ENCODE measurements at places on chromosomes 1 and 21.
A peak's percentile ranks its signal among the peaks of the same experiment; 100 is the strongest.

- no peak for DNase-seq
These were observed 11.8 kb upstream of the RAB3B start for GRCh38 chr1:52002038-52002917.

GRCh38 chr1:223052462-223052861 is 90.6 kb downstream of the TLR5 start:
- DNase-seq = no peak

- no peak for DNase-seq
These were observed 17.3 kb upstream of the TRIM67 start for GRCh38 chr1:231144416-231145193.

DNA sequence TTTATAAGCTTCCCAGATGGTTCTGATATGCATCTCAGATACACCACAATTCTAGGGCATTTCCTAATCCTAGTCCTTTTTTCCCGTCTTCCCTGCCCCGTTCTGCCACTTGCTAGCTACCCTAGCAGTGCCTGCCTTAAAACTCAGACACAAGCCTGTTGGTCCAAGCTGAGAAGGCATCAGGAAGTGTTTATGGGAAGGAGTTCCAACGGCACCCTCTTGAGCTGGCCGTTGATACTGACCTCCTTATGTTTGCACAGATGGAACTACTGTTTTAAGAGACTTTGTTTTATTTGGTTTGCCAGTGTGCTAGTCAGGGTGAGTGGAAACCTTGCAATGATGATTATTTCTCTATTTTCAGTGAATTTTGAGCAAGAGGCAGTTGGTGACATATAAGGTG is 67.2 kb downstream of the UCK2 start:
- DNase-seq = no peak

DNA sequence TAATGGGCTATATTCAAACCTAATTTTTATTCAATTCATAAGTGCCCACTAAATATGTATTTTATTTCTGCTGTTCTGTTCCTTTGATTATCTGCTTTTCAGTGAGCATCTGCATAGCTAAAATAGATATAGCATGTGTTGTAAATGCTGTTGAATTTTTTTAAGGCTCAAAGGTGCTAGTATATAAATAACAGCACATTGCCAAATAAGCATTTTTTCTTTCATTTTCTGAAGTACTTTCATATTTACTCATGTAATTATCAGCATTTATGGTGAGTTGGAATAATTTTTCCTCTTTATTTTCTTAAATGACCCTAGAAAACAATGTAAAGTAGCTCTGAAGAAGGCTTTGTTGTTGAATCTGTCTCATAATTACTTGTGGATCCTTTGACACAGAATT is 69.6 kb upstream of the B3GALT2 start:
- DNase-seq = no peak

- no peak for DNase-seq
These were observed 24.4 kb upstream of the CEP350 start for GRCh38 chr1:179929955-179930798.

DNA sequence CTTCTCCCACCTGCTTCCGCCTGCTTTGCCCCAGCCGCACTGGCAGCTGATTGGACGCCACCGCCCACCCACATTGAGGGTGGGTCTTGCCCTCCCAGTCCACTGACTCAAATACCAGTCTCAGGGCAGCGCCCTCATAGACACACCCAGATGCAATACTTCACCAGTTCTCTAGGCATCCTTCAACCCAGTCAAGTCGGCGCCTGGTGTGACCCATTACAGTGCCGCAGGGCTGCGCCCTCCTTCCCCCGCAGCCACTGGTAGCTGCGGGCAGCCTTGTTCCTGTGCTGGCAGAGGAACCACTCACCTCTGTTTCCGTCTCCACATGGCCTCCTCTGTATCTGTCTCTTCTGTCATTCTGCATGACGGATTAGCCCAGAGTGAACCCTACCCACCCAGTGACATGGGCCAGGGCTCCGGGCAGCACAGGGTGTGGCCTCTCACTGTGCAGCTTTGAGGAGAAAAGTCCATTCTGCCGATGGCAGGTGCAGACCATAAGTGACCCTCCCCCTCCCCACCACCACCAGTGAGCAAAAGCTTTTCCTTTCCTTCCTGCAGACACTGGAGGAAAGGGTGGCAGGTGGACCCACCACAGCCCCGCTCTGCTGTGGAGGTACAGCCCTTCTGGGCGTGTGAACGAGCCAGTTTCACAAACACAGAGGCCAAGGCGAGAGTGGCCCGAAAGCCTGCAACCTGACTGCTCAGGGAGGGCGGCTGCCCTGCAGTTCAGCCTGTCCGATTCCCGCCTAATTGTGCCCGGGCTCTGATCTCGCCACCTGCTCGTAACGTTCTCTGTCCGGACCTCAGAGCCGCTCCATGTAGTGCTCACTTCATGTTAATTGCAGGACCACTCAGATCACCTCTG is 57.1 kb downstream of the FAAP20 start:
- no peak for DNase-seq

GRCh38 chr1:65722461-65722860 is 70.2 kb upstream of the PDE4B start:
- no peak for DNase-seq

DNA sequence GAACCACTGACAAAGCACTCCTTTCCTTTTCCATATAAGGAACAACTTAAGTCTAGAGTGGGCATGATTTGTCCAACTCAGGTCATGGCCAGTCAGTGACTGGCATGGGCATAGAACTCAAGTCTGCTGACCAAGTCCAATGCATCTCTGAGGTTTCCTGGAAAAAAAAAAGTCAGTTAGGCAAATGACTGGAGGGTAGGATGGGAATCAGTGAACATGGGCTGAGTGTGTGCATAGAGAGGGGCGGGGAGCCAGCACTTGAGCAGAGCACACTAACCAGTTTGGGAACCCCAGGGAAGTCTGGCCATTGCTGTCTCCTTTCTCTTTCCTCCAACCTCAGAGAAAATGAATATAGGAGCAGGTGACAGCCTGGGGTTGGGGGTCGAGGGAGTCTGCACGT is 53.6 kb upstream of the FMOD start:
- DNase-seq = no peak

GRCh38 chr21:38806153-38806941 is 618 bp downstream of the ETS2 start:
- DNase-seq = peak; percentile 79

DNA sequence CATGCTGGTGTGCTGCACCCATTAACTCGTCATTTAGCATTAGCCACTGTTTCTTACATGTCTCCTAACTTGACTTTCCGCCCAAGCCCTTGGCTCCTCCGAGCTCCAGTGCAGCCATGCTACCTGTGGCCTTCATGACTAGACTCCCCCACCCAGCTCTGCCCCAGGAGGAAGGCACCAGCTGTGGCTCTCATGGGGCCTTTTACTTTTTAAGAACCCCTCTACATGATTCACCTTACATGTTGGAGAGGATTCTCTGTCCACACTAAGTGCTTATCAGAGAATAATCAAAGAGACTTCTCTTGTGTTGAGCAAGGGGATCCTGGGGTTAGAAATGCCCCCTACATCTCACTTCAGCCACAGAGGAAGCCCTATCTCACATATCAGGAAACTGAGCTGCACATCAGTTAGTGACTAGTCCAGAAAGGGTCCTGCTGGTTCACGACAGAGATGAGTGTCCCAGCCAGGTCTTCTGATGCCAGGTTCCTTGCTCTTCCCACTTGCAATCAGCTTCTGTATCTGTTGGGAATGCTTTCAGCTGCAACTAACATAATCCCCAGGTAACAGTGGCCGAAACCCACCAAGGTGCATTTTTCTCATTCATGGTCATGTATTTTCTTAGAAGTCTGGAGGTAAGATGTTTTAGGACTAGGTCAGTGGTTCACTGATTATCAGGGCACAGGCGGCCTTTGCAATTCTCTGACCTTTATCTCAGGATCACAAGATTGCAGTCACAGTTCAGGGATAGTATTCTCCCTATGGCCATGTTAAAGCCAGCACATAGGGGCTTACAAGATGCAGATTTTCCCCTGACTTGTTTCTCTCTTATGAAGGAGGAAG is 45.9 kb downstream of the KLHDC7A start:
- no peak for DNase-seq

DNA sequence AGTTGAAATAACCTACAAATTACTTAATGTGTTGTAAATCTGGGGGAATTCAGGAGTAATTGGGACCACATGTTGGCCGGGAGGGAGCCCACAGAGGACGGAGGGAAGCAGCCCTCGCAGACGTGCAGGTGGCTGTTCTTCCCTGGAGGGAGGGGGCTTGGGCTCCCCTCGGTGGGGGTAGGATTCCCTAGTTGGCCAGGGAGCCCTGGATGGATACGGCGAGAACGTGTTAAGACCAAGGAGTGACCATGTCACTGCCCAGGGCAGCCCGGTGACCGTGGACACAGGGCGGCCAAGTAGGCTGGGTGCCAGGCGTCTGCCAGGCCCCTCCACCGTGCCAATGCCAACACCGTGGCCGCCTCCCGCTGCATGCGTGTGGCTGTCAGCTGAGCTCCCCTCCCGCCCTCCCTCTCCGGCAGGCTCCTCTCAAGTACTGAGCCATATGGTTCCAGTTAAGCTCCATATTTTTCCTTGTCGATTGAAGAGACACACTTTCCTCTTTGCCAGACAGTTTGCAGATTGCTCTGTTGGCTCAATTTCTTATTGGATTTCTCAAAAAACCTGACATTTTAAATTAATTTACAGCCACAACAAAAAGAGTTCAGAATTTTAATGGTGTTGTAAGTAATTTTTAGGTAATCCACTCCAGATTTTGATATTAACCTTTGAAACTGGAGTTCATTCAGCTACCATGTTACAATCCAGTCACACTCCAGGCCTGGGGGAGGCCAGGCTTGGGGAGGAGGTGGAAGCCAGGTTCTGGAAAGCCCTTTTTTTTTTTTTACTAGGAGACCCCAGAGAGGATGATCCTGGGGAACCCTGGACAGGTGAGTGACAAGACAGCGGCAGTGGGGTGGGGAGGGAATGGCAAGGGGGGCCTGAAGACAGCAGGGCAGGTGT is 71.2 kb downstream of the CASZ1 start:
- DNase-seq = no peak

GRCh38 chr1:44857446-44857845 is 14.4 kb upstream of the PTCH2 start:
- DNase-seq = no peak

DNA sequence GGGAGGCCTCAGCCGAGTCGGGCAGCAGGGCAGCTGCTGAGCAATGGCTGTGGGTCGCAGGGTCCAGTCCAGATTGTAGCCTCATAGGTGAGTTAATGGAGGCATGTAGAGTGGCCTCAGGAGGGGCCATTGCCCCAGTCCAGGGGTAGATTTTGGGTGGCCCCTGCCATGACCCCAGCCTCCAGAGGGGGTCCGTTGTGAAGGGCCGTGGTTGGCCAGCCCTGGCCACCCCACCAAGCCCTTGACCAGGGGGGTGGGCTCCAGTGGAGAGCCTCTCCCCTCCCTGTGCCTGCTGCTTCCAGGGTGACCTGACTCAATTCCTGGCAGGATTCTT is 26.1 kb downstream of the TRPM2 start:
- no peak for DNase-seq

- DNase-seq = peak; percentile 11
These were observed 361.8 kb upstream of the VAMP3 start for GRCh38 chr1:7409278-7409677.

GRCh38 chr1:229938551-229938950 is 128.5 kb upstream of the GALNT2 start:
- DNase-seq = no peak

- DNase-seq = no peak
These were observed 1.7 kb upstream of the C2CD2 start for GRCh38 chr21:41955516-41955915.

- no peak for DNase-seq
These were observed 51.7 kb downstream of the CASZ1 start for GRCh38 chr1:10744654-10745238.

- DNase-seq = no peak
These were observed 144.7 kb upstream of the KIF26B start for GRCh38 chr1:245010018-245010614.

DNA sequence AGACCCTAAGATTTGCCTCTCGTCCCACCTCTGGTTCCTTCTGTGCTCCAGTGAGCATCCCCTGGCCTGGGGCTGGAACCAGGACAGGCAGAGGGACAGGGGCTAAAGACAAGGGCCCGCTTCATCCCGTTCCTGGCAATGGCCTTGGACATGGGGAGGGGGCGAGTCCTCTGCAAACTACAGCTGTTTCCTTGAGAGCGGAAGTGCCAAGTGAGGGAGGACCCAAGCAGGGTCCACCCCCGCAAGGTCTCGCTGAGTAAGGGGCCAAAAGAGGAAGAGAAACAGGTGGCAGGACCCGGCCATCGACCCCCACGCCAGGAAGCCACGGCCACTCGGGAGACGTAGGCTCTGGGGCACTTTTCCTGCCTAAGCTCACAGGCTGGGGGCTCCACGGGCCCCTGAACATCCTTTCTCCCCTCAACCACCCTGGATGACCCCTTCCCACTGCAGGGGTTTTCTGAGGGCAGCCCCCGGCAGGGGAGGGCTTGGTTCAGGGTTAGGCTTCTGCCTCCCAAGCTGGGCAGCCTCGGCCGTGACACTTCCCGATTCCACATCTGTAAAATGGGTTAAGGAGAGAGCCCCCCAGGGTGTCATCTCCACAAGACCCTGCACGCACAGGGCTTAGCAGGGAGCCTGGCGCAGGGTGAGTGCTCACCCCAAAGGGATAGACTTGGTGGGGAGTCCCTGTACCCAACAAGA is 17.9 kb upstream of the PLEKHG5 start:
- DNase-seq = no peak

- DNase-seq = no peak
These were observed 90.5 kb downstream of the NUF2 start for GRCh38 chr1:163412221-163412620.

DNA sequence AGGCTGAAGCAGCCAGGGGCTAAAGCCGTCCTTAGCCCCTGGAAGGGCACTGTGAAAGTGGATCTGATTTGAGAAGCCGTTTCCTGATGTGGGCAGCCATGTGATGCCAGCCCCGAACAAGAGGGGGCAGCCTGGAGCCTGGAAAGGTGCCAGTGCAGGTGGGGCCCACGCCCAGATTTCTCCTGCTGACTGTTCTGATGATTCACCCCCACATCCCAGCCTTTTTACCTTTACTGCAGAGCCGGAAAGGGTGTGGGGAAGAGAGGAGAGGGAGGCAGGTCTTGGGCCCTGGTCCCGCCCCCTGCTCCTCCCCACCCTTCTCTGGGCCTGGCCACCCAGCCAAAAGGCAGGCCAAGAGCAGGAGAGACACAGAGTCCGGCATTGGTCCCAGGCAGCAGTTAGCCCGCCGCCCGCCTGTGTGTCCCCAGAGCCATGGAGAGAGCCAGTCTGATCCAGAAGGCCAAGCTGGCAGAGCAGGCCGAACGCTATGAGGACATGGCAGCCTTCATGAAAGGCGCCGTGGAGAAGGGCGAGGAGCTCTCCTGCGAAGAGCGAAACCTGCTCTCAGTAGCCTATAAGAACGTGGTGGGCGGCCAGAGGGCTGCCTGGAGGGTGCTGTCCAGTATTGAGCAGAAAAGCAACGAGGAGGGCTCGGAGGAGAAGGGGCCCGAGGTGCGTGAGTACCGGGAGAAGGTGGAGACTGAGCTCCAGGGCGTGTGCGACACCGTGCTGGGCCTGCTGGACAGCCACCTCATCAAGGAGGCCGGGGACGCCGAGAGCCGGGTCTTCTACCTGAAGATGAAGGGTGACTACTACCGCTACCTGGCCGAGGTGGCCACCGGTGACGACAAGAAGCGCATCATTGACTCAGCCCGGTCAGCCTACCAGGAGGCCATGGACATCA is at the start of gene SFN:
TSS of gene SFN (plus strand) at position 369 of the 904 bp plus-strand sequence. CDS start at position 433, 64 bp downstream.
- DNase-seq = peak; percentile 69
